ENCODE measurements at places on chromosomes 1 and 21.

- peak; percentile 90 for DNase-seq
Observed at GRCh38 chr1:20411196-20411980, 74.6 kb downstream of the CAMK2N1 start.

DNA sequence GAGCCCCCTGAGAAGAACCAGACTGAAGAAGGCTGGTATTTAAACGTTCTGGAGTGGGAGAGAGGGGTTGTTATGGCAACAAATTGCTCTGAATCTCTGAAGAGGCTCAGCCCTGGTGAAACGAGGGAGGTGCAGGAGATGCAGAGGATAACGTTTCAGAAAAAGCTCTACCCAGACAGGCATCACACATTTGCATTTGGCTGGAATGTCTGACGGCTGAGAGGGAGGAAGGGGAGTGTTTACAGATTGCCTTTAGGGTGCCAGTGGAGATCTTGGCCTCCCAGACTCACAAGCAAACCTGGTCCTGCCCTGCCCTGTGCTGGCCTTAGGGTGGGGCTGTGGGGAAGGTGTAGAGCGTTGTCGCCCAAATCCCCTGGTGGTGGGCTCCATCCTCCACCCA lies 169.0 kb upstream of the AJAP1 start:
- DNase-seq: no peak

GRCh38 chr1:67753776-67754525 lies 69.0 kb downstream of the GADD45A start:
- DNase-seq: no peak

DNA sequence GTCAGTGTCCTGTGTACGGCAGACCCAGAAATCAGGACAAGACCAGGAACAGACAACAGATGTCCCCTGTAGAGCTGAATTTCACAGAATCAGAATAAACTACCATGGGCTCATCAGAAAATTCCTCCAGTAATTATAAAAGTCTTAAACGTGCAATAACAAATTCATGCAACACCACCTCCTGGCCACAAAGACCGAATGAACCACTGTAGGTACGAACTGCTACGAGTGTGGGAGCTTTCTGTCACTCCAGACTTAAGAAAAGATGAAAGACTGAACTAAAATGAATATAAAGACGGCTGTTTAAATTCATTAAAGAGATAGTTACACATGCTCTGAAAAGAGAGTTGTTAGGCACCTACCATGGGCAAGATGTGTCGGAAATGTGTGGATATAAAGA lies 333.5 kb downstream of the RRAGC start:
- DNase-seq: no peak

DNA sequence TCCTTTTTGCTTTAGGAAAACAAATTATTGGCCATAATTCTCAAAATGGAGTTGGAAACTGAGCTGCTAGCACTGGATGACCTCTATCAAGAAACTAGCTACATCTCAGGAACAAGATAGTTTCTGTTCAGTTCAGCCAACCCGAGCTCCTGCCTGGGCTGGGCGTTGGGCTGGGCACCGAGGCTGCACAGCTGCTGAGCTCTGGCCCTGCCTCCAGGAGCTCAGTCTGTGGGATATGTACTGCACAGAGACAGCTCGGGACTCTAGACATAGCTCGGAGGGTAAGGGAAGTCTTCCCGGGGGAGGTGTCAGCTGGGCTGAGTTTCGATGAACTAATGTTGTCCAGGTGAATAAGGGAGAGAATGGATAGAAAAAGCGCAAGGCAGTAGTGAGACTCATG lies 24.5 kb upstream of the SLC1A7 start:
- DNase-seq: no peak

DNA sequence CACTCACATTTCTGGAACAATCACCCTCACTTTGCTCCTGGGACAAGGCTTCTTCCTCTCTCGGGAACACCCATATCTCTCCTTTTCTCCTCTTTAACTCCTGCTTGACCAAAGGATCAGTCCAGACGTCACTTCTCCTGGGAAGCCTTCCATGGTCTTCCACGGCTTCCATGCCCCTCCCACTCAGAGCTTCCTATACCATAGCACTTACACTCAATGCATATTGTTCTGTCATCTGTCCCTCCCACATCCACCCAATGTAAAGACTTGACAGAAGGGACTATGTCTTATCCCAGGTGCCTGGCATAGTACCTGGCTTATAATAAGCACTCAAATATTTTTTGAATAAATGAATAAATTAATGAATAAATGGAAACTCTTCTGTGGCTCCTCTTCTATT lies 28.2 kb downstream of the CD34 start:
- no peak for DNase-seq

GRCh38 chr1:152879559-152880198 lies 1.6 kb downstream of the SMCP start:
- DNase-seq: no peak

DNA sequence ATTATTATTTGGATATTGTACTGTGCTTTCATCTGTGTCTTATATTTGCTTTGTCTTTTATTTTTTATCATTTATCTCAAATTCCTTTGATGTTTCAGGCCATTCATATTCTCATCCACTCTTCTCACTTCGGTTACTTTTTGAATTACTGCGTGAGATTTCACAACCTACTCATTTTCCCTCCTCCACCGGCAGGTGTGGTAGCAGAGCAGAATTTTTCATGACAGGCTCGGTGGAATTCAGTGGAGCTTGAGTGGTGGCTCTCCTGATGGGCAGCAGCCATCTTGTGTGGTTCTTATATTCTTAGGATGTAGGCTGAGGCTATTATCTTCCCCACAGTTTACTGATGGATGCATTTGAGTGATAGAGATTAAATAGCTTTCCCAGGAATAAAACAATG lies 92.3 kb upstream of the IVNS1ABP start:
- DNase-seq: no peak

- no peak for DNase-seq
Observed at GRCh38 chr1:183144752-183145151, 41.3 kb upstream of the LAMC2 start.

- DNase-seq: peak; percentile 22
Observed at GRCh38 chr1:234849832-234850231, 239.9 kb upstream of the IRF2BP2 start.

DNA sequence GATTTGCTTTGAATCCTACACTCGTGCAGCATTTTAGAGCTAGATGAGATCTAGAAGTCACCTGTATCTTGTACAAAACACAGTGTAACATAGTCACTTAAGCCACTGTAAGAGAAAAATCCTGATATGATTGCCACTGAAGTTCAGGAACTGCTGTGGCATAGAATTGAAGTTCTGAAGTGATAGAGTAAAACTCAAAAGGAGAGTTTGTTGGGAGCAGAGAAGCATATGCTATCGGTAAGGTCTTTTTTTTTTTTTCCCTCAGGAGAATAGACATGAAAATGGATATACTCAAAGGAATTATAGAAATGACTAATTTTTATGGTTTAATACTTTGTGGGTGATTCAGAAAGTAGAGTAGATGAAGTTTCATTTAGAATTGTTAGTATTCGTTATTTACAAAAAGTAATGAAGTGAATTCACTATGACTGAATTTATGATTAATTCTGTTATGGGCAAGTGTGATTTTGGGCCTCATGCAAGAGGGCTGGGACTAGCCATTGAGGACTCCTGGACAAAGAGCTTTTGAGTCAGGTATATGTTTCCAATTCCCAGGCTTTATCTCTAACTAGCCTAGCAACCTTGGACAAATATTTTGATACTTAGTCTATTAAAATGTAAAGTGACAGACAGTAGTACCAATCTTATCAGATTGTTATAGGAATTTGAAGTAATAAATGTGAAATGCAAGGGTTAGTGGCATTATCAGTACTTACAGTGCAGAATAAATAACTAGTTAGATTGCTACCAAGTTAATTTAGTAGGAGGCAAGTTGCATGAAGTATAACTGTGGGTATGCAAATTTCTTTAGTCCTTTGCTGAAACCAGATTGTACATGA lies 3.1 kb downstream of the KCTD3 start:
- DNase-seq: peak; percentile 42

- DNase-seq: no peak
Observed at GRCh38 chr1:85184245-85184644, 16.6 kb downstream of the SYDE2 start.

GRCh38 chr1:29746076-29746665 lies 509.8 kb downstream of the PTPRU start:
- no peak for DNase-seq

GRCh38 chr1:84836145-84836544 lies 56.9 kb downstream of the LPAR3 start:
- DNase-seq: no peak

DNA sequence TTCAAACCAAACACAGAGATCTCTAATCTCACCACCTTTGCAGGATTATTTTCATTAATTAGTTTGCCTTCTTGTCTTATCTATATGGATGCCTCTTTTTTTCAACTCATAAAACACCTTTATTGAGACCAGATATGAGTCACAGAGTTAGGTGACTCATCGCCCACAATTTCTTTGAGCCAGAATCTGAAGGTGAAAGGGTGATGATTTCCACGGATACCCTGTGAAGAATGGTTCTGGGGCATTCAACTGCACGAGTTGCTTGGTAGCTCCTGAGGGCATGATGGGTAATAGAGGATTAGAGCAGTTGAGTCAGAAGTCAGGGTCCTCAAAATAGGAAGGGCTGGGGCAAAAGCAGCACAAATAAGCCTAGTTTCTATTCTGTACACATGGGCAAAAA lies 128.2 kb downstream of the TBX19 start:
- peak; percentile 61 for DNase-seq

DNA sequence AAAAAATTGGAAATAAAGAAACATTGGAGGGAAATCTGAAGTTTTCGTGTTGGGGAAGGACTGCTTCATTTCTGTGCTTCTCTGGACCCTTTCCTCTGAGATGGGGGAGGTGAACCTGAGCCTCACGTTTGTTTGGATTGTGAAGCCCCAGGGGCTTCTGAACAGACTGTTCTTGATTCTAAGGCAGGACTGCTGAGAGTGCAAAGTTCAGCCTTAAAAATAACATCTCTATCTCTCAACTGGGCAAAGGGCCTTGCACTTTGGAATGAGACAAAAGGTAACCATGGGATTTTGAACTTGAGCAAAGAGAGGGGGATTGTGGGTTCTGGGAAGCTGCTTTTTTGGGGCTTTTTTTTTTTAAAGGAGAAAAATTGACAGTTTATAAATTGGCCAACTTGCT lies 45.0 kb downstream of the GPR88 start:
- DNase-seq: no peak

DNA sequence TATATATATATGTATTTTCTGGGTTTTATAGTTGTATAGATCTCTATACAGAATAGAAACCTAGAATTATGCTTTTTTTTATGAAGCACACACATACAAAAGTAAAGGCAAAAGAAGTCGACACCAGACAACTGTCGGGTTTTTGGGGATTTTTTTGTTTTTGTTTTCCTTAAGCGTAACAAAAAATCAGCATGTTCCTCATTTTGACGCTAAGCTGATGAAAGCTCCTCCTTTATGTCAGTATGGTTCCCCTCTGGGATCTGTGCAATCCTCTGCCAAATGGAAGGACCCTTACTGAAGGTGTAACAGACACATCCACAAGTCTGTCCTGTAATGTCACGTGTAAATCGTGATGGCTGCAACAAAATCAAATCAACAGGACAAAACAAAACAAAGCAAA lies 226.2 kb downstream of the RHOU start:
- DNase-seq: no peak

DNA sequence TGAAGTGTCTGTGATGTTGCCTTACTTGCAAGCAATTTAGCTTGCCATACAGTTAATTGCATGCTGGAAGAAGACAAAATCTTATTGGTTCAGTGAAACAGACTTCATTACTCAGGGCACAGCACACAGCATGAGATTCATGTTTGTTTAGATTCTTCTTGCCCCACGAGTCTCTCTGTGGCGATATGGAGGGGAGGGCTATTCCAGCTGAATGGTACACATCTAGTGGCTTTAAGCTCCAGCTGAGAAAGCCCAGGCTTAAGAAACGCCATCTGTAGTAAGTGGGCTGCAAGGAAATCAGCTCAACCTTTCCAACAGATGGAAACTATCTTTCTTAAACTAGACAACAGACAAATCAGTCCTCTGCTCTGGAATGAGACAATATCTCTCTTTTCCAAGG lies 1022.0 kb downstream of the NCAM2 start:
- DNase-seq: no peak

DNA sequence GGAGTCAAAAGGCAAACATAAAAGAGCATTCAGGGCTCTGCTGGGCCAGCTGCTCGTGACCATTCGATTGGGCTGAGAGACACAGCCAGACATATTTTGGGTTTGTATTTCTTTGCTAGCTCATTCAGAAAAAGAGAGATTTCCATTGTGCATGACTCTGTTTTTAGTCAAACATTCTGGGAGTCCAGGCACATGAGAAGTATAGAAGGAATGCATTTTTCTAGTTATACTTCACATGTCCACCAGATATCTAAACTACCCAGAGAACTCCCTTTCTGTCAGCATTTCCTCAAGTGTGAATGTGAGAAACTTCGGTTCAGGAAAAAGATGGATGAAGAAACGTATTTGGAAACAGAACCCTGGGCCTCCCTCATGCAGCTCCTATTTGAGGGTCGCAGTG lies 6.3 kb upstream of the KCNE1 start:
- no peak for DNase-seq

DNA sequence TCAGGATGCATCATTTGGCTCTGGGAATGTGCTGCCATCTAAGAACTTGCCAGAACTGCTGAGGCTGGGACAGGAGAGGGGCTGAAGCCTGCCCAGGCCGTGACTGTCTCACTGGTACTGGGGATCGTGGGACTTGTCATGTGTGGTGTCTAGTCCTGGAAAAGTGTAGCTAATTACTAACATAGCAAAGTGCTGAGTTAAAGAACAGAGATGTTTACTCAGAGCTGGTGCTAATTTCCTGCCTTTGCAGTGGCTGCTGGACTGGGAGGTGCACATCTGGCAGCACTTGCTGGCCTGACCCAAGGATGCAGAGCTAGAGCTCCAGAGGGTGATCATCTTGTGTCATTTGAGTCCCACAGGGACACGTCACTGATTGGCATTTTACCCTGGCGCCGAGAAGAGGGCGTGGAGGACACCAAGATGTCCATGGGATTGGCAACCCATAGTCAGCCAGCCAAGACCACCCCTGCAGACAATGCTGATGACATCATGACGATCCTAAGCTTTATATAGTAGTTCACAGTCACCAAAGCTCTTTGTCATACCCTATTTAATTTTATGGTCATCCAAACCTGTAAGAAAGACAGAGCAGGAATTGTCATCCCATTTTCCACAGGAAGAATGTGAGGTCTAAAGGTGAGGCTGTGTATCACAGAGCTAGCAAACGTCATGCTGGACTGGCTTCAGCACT lies 110.1 kb upstream of the SLC44A3 start:
- peak; percentile 38 for DNase-seq

DNA sequence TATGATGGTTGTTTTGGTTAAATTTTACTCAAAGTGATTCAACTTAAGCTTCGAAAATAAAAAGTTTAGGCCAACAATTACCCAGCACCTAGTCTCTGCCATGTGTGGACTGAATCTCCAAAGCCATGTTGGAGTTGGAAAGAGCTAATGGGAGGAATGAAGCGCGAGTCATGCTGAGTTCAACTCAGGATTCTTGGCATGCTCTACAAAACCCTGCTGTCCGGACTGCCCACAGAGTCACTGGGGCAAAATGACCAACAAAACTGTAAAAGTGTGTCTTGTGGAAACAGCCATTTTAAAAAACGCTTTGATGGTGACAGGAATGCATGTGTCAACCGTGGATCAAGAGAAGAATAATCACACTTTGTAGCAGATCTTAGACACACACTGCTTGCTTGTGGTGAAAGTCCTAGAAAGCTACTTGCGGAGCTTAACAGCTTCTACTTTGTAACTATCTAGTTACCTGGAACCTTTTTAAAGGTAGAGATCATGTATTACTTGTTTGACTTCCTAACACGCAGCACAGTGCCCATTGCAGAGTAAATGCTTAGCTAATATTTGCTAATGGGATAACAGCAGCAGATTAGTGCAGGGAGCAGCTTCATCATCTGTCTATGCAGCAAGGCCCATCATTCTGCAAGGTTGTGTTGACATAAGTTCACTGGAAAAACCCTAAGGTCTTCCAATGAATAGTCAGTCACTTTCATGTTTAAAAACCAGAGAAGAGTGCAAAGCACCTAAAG lies 7.0 kb upstream of the GBP6 start:
- peak; percentile 42 for DNase-seq

Measured in astrocyte (in vitro differentiated cells and primary cell).